Left kidney (tissue), 8 donors: ENCODE measurements at places on chromosomes 6 and 20. TPM values are rescaled to one million over a fixed set of nuclear protein-coding genes. Genes with fewer than 3 reads are reported as not detected.

DNA sequence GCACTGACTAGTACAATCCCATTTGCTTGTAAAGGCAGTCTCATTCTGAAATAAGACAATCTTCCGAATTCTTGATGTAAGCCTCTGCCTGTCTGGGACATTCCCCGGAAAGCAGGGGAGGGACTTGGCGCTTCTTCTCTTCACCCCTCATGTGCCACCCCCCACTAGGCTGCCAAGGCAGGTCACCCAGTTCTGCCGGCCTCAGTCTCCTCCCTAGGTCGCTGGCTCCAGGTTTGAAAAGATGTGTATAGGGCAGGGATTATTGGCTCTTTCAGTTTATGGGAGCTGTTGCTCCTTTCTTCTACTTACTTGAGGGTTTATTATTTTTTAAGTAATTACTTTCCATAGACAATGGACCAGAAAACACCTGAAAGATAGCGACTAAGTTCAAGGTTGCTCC, 158.1 kb upstream of the RPS6KA2 start:
- no peak for DNase-seq

Gene CHRNA4
- polyA plus RNA-seq: 13.3 TPM

DNA sequence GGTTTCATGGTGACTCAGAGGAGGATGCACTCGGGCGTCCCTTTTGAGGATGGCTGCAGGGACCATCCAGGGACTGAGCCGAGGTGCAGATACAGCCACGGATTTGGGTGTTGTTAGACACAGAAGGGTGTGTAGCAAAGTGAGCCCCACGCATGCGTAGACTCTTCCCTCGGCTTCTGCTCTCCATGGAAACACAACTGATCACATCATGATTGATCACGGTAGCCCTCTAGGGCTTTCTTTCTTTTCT, 606 bp upstream of the ULBP1 start:
- no peak for DNase-seq

DNA sequence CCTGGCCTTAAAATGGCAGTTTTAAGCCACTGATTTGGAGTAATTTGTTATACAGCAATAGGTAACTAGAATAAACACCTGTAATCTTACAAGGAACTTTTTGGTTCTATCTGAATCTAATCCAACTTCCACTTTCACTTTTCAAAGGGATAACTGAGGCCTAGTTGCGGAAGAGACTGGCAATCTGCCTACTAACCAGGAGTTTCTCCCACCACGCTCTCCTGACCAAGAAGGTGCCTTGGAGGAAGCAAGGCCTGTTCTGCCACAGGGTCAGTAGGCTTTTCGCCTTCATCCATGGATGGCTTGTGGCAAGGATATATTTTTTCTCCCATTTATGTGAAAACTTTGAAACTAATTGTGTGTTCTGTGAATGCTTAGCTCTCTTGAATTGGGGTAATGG, 12.9 kb upstream of the MYBL2 start:
- no peak for DNase-seq

Gene SLC17A3
- polyA plus RNA-seq: 1.3 TPM

DNA sequence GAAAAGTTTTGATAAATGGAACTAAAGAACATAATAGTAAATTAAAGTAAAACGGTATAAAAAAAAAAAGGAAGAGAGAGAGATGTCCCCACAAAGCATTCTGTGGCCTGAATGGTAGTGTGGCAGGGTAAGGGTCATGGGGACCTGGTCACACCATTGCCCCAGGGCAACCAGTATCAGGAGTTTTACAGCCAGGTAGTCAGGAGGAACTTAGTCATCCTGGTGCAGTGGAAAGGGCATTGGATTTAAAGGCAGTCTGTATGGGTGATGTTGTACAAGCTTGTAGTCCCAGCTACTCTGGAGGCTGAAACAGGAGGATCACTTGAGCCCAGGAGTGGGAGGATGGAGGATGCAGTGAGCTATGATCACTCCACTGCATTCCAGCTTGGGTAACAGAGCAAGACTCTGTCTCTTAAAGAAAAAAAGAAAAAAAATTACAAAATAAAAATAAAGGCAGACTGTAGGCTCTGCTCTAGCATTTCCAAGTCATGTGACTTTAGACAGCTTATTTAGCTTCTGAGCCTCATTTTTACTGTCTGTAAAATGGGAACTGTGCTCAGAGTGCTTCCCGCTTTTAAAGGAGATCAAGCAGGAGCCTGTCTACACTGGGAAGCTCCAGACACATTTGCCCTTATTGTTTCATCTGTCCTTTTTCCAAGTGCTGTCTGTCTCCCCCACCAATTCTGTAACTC, 112.8 kb upstream of the ARMC2 start:
- DNase-seq: no peak

Gene GLP1R
- 1.3 TPM for polyA plus RNA-seq

Gene FAM162B
- polyA plus RNA-seq: 4.0 TPM

DNA sequence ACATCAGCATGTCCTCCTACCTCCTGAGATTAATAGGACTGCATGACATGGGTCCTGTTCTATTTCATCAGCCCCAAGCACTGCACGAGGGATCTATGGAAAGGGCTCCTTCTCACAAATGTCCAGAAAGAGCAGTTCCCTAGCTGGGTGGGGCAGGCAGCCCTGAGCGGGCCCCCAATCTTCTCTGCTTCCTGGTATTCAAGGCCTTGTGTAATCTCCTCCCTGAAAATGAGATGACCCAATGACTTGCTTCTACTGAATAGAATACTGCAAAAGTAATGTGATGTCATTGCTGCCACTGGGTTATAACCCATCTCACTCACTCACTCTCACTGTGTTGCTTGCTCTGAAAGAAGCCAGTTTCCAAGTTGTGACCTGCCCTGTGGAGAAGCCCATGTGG, 126.4 kb downstream of the OPRM1 start:
- DNase-seq: no peak

Gene PAX1
- polyA plus RNA-seq: not detected

DNA sequence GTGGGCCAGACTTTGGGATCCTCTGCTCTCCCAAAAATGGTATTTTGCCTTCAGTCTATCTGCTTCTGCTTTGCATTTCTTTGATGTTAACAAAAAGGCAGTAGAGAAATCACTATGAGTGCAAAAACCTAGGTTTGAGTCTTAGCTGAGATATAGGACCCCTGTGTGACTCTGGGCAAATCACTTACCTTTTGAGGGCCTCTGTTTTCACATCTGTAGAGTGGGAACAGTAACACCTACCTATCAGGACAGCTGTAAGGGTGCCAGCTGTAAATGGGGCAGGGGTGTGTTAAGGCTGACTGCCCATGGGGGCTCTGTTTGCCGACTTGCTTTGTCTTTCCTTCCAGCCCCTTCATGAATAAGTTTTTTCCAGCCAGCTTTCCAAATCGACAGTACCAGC, 30.4 kb downstream of the HM13 start:
- no peak for DNase-seq

- DNase-seq: no peak
These were observed 362.6 kb downstream of the EPM2A start for GRCh38 chr6:145372671-145373151.

DNA sequence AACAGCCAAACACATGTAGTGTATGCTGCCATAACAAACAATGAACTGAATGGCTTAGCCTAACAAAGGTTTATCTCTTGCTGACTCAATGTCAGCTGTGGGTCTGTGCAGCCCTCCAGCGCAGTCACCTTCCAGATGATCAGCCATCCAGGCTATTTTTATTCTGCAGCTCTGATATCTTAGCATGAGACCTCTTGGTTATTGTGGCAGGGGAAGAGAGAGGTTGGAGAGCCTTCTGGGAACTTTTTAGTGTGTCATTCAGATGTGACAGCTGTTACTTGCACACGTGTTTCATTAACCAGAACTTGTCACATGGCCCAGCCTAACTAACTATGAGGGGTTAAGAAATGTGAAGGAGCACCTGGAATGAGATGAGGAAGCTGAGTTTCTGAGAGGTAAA, 202.5 kb downstream of the DHX35 start:
- no peak for DNase-seq

Gene WFDC5
- not detected for polyA plus RNA-seq
